ENCODE measurements at places on chromosomes 7 and 10.

GRCh38 chr10:47190301-47190700 lies 109.7 kb upstream of the GDF10 start:
- DNase-seq = no peak

GRCh38 chr10:128096486-128097199 lies 29.6 kb downstream of the MKI67 start:
- no peak for DNase-seq

DNA sequence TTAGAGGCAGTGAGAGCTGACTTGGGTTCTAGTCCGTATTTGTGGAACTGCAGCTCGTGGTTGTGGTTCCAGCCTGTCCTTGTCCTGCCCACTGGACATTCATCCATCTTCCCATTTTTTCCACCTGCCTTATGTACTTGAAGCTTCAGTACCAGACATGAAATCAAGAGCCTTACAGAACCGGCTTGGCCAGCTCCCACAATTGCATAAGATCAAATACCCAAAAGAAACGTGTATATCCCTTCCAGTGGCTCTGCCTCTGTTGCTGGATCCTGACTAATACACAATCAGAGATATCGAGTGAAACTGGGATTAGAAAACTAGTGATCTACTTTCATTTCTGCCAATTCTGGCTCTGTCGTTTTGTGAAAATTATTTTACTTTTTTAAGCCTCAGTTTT lies 23.8 kb upstream of the LIPA start:
- no peak for DNase-seq

DNA sequence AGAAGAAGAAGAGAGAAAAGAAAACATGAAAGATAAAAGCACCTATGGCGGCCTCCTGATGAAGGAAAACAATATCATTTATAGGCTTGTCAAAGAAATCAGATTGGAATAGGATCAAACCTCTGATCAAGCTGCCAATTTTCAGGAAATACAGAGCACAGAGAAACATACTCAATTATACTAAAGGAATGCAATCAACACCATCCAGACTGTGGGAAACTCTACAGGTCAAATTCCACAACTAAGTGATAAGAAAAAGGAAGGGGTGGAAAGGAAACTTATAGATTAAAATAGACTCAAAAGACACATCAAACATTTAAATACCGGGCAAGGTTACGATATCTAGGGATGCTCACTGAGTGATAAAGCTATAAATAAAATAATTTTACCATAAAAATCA lies 39.3 kb downstream of the AOAH start:
- DNase-seq = no peak

DNA sequence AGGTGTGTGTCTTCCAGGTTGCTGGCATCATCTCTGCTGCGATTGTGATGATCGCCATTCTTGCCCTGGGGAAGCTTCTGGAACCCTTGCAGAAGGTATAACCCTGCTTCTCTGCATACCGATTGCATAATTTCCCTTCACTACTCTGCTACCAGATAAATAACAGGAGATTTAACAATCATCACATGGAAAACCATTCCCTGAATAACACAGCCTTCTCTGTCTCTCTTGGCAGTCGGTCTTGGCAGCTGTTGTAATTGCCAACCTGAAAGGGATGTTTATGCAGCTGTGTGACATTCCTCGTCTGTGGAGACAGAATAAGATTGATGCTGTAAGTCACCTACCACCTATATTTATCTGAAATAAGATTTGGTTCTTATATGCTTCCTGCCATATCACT lies 33.8 kb downstream of the SLC26A4 start:
- no peak for DNase-seq

DNA sequence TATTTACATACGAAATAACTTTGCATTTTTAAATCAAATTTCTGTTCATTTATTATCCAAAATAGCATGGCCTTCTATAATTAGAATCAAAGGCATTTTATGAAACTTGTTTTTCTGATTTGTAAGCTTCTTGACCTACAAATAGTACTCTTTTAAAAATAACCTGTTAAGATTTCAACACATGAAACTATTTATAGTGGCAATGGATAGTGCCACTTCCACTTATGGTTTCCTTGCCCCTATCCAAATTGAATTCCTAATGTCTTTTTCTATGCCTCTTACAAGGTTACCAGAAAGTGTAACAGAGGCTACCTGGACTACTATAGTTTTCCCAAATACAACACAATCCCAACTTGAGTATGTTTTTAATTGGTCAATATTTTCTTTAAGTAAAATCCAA lies 263.5 kb downstream of the SEMA3D start:
- no peak for DNase-seq

- DNase-seq = no peak
These were observed 328.8 kb upstream of the MAGI2 start for GRCh38 chr7:79782256-79782655.

DNA sequence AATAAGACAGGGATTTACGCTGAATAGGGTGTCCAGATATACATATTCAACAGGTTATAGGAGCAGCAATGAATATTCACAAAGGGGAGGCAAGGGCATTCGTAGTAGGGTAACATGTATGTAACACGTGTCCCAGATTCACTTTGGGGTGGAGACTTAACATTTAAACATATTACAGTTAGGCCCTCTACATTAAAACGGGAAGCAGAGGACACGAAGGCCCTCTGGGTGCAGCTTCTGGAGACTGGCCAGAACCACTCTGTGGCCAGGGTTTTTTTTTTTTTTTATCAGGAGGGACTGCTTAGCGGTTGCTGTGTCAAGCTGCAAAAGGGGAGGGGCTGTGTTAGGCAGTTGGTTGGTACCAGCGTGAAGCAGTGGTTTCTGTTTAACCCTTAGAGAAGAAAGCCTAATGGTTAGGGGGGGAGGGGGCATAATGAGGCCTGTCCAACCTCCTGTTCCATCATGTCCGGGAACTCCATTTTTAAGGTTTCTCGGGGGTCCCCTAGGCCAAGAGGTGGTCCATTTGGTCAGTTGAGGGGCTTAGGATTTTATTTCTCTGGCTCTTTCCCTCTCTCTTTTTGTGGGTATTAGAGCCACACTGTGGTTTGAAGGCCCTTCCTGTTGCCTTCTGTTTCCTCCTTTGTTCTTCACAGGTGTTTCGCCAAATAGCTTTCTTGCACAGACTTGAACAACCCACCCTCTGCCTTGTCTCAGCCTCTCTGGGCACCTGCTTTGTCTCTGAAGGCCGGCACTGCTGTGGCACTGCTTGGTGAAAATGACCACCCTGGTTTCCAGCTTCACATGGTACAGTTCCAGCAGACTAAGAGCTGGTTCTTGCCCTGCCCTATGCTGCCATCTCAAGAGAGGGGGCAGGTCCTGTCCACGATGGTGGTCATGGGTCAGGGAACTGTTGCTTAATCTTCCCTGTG lies 26.4 kb downstream of the PRF1 start:
- no peak for DNase-seq

GRCh38 chr10:63236113-63236935 lies 103.2 kb downstream of the NRBF2 start:
- DNase-seq = no peak

- no peak for DNase-seq
These were observed 300.5 kb upstream of the SEMA3A start for GRCh38 chr7:84495128-84495527.

- DNase-seq = no peak
These were observed 14.6 kb downstream of the ZNF3 start for GRCh38 chr7:100066953-100067352.

DNA sequence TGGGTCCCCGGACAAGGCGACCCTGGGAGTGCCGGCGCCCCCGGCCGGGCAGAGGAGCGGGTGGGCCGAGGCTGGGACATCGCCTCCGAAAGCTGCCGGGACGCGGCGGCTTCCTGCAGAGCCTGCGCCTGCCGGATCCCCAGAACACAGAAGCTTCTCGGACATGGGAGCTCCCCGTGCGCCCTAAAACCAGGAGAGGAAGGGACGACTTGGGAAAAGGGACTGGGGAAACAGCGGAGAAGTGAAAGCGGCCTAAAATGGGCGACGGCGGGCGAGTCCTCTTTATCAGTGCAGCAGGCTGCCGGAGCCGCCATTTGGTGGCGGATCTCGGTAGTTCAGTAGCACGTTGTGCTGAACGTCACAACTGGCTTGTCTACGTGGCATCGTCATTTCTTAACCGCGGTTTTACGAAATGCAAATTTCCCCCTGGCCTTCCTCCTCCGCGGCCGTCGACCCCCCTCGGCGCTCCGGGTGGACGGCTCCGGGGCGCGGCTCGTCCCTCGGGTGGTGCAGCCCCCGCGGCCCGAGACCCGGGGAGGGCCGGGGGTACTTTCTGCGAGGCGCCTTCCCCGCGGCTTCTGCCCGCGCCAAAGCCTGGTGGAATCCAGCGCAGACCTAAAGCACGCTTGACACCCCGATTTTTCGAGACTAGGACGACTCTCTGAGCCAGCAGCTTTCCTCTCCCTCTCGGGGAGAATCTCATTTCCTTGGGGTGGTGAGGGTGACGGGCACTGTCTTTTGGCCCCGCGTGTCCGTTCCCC lies 9.9 kb upstream of the SPAG6 start:
- DNase-seq = peak; percentile 48

- DNase-seq = no peak
These were observed 149.7 kb downstream of the OAT start for GRCh38 chr10:124268976-124269375.

DNA sequence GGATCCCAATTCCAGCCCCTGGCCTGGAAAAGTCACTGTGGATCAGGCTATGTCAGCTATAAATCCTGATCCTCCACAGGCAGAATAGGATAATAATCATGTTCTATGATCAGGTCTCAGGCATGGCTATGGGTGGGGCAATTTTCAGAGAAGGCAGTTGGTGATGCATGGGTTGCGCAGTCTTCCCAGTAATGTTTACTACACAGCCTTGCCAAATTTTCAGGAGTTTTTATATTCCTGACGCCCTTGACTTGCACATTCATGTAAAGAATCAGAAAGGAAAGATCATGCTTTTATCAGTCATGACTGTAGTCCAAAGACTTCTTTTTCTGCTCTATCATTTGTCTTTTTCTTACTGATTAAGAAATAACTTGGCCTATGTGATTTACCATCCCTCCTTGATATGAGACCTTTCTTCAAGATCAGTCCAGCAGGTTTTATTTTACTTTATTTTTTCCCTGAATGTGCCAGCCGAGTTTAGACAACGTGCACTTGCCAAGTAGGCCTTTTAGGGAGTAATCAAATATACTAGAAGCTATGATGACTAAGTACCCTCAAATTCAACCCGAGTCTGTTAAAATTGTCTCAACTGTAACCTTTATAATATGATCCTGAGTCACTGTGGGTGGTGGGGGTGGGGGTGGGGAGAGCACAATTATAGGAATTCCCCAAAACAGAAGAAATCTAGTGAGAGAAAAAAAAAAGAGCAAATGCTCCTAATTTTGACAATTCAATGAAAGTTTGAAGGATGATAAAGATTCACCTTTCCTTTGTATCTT lies 31.9 kb downstream of the ARL4A start:
- DNase-seq = no peak

DNA sequence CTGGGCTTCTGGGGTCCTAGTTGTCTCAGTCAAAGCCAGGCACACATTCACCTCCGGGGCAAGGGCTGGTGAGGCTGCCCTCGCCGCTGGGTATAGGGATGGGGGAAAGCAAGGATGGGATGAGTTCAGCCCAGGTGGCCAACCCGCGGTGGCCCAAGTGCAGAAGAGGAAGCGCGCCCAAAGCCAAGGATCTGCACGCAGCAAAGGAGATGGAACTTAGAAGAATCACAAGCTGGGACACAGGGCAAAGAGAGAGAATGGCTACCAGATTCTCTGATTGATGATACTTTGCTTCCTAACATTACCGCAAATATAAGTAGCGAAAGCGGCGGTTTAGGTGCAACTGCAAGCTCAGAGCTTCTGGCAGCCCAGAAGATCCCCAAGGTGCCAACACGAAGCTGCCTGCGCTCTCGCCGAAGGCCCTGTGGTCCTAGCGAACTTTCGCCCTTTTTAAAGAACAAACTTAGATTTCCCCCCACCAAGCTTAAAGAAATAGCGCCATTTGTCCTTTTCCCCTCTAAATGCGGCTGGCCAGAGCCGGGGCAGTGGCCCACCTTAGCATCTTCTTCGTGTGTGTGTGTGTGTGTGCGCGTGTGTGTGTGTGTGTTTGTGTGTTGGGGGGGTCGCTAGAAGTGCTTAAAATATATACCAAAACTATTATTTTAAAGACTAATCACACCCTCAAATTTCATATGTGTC lies 927 bp upstream of the MKX start:
- no peak for DNase-seq

DNA sequence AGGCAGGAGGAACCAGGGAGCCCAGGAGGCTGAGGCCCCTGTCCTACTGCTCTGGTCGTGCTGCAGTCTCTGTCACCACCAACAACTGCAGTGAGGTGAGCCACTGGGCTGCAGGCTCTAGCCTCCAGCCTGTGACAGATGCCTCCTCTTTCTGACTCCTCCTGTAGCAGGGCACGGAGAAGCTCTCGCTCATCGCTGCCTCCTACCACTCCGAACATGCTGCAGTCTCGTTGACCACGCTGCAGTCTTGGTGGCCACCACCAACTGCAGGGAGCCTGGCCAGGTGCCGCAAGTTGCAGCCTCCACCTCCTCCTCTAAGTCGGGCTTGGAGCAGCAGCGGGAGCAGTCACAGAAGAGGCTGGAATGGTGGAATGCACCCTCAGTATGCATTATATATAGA lies 22.1 kb upstream of the VOPP1 start:
- DNase-seq = no peak

- no peak for DNase-seq
These were observed 190.4 kb downstream of the HDAC9 start for GRCh38 chr7:18685971-18686370.

DNA sequence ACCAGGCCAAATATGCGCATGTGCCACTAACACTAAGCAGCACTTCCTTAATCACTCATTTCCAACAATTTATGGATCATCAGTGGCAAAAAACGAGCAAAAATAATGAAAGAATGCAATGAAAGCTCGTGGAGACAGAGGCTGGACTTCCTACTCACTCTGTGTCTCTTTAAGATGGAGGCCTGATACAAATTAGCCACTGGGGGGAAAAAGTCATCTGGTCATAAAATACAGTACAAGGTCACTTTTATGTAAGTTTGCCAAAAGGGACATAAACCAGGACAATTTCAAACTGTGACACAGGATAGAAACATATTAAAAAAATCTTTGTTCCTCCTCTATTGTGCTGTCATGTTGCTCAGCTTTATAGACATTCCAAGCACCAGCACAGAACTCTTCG lies 101.7 kb downstream of the LMBR1 start:
- no peak for DNase-seq

- DNase-seq = no peak
These were observed 895 bp upstream of the ZNF804B start for GRCh38 chr7:88758381-88759229.

DNA sequence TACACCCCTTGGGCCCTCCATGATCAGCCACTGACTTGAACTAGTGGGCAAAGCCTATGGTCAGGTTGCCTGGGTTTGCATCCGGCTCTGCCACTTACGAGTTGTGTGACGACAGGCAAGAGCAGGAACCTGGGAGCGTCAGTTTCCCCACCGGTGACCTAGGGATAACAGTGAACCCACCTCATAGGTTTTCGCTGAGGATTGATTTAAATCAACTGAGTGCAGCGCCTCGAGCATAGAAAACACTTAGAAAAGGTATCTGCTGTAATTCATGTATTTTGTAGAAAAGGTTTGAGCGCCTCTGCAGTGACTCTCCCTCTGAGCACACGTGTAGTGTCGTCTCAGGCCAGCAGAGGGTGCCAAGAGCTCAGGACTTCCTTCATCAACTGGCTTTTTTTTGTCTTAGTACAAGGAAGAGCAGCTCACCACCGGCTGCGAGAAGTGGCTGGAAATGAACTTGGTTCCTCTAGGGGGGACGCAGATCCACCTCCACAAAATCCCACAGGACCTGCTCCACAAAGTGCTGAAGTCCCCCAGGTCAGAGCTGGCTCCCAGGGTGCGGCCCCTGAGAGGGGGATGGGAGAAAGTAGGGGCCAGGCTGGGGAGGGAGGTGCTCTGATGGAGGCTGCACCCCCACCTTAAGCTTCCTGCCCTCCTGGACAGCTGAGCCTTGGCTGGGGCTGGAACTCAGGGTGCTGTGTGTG lies 27.7 kb downstream of the BTBD16 start:
- DNase-seq = peak; percentile 47
